ENCODE measurements at places on chromosomes 16 and 17.

DNA sequence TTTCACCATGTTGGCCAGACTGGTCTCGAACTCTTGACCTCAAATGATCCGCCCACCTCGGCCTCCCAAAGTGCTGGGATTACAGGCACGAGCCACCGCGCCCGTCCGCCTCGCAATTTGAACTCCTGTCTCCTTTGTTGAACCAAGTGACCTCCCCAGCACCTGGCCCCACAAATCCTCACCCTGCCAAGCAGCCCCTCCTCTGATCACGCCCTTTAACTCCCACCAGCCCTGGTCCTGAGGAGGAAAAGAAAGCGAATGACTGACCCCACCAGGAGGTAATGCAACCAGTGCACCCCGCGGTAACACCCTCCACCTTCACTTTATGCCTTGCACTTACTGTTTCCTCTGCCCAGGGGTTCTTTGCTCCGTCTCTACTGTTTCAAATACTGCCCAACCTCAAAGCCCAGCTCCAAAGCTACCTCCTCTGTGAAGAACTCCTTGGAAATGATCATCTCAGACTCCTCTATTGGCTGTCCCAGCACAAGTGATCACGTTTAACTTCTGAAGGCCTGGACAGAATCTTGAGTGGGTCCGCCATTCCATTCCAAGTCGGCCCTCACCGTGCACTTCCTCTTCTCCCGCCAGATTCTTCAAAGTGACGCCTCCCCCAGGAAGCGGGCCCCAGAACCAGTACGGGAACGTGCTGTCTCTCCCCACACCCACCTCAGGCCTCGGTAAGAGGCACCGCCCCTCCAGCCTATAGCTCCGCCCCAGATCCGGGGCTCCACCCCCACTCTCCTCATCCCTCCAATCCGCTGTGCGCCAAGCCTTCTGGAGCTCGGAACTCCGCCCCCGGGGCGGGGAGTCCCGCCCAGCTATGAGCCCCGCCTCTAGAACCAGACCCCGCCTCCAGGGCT lies 4.4 kb downstream of the CD19 start:
- peak; percentile 72 for DNase-seq

GRCh38 chr17:79778504-79779083 lies 646 bp downstream of the CBX2 start:
- no peak for DNase-seq

GRCh38 chr16:28264656-28265055 lies 27.7 kb upstream of the SBK1 start:
- no peak for DNase-seq

- DNase-seq, result no peak
These were observed 144.6 kb upstream of the FOXF1 start for GRCh38 chr16:86365513-86366273.

Data from CD4-positive, alpha-beta T cell treated with Interleukin-4 for 4 hours (primary cell).